Activated naive CD4-positive, alpha-beta T cell treated with anti-CD3 and anti-CD28 coated beads, Interleukin-2, amount 50 U/mL, for 16 hours (primary cell): ENCODE measurements at places on chromosomes 16 and 17.

DNA sequence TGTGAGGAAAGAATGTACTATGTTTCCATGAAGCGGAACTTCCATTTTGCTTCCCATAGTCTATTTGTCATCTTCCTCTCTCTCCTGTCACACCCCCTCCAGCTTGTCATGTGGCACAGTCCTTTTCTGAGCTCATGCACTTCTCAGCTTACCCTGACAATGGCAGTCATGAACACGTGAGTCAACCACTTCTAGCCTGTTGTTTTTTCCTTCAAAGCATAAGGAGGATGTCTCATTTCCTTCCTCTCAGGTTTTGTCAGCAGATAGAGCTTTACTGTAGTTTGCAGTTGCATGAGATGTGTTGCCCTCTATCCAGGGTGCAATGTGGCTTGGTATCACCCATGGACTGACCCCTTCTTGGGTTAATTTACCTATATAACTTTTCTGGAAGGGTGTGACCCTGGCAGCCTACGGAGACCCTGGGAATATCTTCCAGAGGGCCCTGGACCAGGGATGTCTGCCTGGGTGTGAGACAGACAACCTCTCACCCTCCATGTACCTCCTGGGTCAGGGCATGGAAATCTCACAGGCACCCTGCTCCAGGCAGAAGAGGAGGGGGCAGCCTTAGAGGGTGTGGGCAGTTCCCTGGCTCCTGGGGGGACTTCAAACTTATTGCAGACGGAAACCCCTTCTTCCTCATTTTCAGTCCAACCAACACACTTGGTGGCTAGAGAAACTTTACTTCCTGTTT, 4.0 kb upstream of the ZNF267 start:
- peak; percentile 75 for DNase-seq

DNA sequence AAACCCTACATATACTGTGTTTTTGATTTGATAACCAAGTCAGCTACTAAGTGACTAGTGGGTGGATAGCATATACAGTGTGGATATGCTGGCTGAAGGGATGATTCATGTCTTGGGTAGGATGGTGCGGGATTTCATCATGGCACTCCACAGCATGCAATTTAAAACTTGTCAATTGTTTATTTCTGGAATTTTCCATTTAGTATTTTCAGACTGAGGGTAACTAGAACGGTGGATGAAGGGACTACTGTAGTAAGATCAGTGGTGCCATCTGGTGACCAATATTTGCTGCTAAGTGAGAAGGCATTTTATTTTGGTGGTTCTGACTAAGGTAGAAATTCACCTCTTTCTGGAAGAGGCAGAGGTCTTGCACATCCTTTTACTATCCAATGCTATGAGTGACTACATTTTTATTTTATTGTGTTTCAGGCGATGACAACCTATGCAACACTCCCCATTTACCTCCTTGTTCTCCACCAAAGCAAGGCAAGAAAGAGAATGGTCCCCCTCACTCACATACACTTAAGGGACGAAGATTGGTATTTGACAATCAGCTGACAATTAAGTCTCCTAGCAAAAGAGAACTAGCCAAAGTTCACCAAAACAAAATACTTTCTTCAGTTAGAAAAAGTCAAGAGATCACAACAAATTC, 3.1 kb downstream of the CDC6 start:
- DNase-seq: peak; percentile 35

DNA sequence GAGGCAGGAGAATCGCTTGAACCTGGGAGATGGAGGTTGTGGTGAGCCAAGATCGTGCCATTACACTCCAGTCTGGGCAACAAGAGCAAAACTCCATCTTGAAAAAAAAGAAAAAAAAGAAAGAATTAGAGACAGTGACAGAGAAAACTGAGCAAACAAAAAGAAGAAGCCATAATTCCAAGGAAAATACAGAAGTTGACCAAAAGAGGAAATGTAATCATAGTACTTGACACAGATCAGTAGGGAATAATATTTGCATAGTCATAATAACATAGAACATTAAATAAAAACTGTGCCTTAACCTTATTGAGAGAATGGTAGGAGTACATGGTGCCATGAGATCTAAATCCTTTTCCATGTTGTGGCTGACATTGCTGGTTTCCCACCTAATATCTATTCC, 14.7 kb upstream of the USP31 start:
- DNase-seq: no peak

DNA sequence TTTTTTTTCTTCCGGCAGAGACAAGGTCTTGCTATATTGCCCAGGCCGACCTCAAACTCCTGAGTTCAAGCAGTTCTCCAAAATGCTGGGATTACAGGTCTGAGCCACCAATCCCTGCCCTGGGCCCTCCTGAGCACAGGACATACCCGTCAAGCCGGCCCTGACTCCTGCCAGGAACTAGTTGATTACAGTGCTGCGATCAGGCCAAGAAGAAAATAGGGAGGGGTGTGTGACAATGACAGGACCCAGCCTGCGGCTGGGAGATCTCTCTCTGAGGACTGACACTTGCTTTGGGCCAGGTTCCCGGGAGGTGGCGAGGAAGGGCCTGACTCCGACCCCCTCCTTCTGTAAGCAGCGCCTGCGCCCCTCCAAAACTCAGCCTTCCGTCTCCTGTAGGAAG, 276.6 kb downstream of the MRTFB start:
- no peak for DNase-seq

DNA sequence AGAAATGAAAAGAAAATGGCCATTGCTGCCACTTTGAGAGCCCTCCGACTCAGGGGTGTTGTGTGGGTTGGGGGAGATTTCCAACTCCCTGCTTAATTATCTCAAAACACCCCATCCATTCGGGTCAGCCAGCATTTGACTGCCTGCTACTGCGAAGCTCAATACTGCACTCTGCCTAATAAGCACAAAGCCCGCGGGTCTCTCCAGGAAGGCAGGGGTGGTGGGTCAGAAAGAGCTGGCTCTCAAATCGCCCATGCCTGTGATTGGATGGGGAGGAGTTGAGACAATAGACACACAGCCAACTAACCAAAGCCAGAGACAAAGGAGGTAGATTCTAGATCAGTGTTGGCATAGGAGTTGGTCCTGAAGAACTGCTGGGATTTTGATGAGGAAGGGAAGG, 2.3 kb upstream of the XAF1 start:
- DNase-seq: no peak

- DNase-seq: no peak
These were observed 23.4 kb downstream of the SLC25A10 start for GRCh38 chr17:81735264-81736102.

GRCh38 chr17:79125503-79125902, 50.9 kb downstream of the ENGASE start:
- no peak for DNase-seq

GRCh38 chr16:57514371-57514770, 22.0 kb downstream of the CCDC102A start:
- DNase-seq: no peak

DNA sequence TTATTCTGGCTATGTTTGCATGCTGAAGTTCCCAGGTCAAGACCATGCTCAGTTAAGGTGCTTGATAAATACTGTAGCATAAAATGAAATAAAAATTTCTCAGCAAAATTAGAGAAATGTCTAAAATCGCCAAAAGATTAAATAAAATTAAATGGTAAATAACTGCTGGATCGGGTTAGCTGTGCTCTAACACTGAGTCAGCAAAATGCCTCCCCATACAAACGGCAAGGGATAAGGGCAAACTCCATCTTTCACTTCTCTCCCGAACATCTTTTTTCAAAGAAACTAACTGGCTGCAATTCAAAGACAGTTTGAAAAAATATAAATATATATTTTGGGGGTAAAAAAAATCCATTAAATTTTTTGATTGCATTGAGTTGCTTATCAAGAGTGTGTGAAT, 162.2 kb upstream of the ZFHX3 start:
- DNase-seq: no peak

DNA sequence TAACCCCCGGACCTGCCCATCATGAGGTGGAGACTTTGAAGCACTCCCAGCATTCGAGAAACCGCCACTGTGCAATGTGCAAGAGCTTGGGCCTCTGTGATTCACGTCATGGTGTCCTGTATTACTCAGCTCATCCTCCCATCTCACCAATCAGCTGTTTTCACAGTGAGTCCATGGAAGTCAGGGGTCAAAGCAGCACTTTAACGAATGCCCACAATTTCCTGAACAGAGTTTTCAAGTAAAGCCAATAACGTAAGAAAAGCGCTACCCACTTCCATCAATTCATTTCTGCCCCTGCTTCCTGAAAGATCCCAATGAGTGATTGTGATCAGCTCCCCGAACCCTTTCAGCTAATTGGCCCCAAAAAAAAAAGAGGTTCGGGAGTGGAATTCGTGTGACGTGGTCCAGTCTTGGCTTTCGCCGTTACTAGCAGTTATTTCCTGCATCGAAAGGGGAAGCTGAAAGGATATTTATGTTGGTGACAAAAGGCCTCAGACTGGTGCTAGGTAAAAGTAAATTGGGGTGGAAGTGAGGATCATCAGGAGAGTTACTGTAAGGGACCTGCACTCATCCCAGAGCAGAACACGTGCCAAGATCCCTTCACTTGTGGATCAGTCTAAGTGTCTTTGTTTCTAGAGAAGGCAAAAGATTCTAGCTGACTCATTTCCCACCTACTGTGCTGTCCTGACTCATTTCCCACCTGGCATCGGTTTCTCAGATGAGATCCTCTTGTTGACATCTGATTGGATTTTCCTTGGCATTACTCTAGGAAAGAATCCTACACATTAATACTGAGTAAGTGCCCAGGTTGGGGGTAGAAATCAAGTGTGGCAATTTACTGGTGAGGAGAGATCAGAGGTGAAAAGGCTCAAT, 136.7 kb upstream of the NUDT7 start:
- DNase-seq: no peak

DNA sequence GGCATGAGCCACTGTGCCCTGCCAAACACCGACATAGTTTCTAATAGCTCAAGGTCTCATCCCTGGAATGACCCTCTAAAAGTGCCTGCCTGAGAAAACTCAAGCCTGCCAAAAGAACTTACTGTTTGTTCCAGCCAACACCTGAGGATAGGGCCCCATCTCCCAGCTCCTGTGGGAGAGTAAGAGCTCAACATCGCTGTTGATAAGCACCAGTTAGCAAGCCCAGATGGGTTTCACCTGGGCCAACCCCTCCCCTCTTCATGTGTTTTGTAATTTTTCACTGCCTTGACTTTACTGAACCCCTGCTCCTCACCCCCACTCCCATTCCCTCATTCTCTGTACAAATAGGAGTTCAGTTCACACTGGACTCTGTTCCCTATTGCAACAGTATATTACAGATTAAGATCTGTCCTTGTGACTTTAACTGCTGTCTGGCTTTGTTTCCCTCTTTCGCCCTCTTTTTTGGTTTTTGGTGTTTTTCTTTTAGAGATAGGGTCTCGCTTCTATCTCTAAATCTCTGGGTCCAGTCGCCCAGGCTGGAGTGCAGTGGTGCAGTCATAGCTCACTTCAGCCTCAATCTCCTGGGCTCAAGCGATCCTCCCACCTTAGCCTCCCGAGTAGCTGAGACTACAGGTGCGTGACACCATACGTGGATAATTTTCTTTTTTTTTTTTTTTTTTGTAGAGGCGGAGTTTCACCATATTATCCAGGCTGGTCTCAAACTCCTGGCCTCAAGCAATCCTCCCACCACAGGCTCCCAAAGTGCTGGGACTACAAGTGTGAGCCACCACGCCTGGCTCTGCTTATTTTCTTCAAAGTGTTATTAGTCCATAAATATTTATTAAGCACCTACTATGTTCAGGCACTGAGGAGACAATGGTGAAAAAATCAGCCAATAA, 12.3 kb downstream of the NUPR1 start:
- DNase-seq: no peak

- no peak for DNase-seq
These were observed 9.8 kb downstream of the PGS1 start for GRCh38 chr17:78387977-78388941.

- DNase-seq: no peak
These were observed 28.8 kb downstream of the PDIA2 start for GRCh38 chr16:311725-312124.

DNA sequence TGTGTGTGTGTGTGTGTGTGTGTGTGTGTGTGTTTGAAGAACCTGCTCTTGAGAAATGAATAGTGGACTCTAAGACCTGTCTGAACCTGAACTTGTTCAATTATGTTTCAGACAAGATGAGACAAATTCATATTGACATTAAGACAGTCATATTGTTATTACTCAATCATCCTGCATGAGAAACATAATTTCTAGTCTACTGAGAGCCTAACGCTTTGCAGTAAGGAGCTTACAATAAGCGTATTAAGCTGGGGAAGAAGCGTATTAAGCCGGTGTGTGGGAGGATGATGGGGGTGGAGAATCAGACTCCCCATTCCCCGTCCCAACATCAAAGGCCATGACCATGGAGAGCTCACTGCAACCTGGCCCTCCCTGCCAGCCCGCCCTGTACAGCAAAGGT, 22.4 kb upstream of the MNT start:
- DNase-seq: no peak

DNA sequence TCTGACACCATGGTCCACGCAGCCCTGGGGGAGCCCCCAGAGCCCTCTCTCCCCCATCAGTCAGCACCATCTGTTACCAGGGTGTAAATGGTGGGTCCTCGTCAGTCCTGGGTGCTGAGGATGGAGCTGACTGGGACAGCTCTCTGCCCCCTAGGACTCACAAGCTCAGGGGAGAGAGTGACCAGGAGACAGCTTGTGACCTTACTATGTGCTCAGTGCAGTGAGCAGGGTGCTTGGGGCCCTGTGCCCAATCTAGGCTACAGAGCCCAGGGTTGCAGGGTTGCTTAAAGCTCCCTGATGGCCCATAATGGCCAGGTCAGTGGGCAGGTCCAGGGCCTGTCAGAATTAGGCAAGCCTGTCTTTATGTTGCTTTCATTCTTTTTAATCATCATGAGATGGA, 11.3 kb downstream of the MMP2 start:
- DNase-seq: no peak

DNA sequence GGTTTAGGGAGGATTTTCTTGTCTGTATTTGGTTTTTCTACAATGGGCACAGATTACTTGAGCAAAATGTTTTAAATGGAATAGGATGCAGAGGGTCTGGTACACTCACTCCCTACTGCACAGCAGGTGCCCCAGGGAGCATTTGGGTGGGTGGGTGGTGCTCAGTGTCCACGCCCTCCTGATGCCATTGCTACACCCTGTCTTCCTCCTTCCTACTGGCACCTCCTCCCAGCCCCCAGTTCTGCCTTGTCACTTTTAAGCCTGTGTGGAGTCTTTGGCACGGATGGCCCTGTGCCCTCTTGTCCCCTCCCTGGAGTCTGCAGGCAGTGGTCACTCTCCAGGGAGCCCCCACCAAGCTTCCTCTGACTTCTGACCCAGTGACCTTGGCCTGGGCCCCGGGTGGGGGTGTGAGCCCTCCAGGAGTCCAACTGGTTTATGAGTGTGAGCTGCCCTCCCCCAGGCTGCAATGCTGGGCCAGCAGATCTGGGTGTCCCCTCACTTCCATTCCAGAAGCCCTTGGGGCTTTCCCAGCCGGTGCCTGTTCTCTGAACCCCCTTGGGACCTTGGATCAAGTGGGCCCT, 15.5 kb downstream of the LLGL2 start:
- no peak for DNase-seq

- DNase-seq: no peak
These were observed 3.9 kb upstream of the SOX9 start for GRCh38 chr17:72116661-72117521.
